Activated naive CD8-positive, alpha-beta T cell treated with anti-CD3 and anti-CD28 coated beads for 36 hours (primary cell): ENCODE measurements at places on chromosomes 16 and 17. TPM values are rescaled to one million over a fixed set of nuclear protein-coding genes. Genes with fewer than 3 reads are reported as not detected.

The C17orf67 gene
- total RNA-seq: 1.5 TPM

The LPO gene
- not detected for total RNA-seq

The TPSD1 gene
- total RNA-seq: not detected

The KRTAP2-3 gene
- not detected for total RNA-seq

The ETV4 gene
- 7.8 TPM for total RNA-seq

The IRX3 gene
- not detected for total RNA-seq

The ICAM2 gene
- total RNA-seq: 52.9 TPM

The CFAP119 gene
- 3.7 TPM for total RNA-seq

The CDC27 gene
- 128 TPM for total RNA-seq

The ZFP3 gene
- total RNA-seq: 2.4 TPM

The TMEM100 gene
- total RNA-seq: not detected

The CRYBA1 gene
- total RNA-seq: not detected

The RAB26 gene
- total RNA-seq: 0.26 TPM

The CCL3 gene
- total RNA-seq: 52.7 TPM

The TEDC2 gene
- 24.0 TPM for total RNA-seq

The TSPOAP1 gene
- total RNA-seq: 15.4 TPM

The CCL14 gene
- not detected for total RNA-seq

The SHCBP1 gene
- total RNA-seq: 39.5 TPM

The MYH1 gene
- total RNA-seq: not detected

The SCN4A gene
- total RNA-seq: 0.14 TPM

The CUEDC1 gene
- total RNA-seq: 0.14 TPM

The KIF2B gene
- total RNA-seq: not detected

The KRT12 gene
- total RNA-seq: not detected

The KCNJ16 gene
- total RNA-seq: not detected

The HBA1 gene
- not detected for total RNA-seq

The CRYM gene
- total RNA-seq: not detected

The BIRC5 gene
- total RNA-seq: 92.4 TPM

The NXPH3 gene
- 0.10 TPM for total RNA-seq

The RAMP2 gene
- not detected for total RNA-seq

The ADAM11 gene
- 0.10 TPM for total RNA-seq

The NTN1 gene
- total RNA-seq: 0.54 TPM

The HOXB2 gene
- total RNA-seq: 7.4 TPM

The ABCC11 gene
- total RNA-seq: 0.16 TPM

The KRTAP16-1 gene
- total RNA-seq: not detected

The RTN4RL1 gene
- 0.64 TPM for total RNA-seq

The CDH5 gene
- total RNA-seq: not detected

The PSMD7 gene
- 135 TPM for total RNA-seq

The GSG1L gene
- total RNA-seq: not detected

The OTOP3 gene
- total RNA-seq: not detected

The ERCC4 gene
- total RNA-seq: 16.3 TPM

The PRSS33 gene
- 0.54 TPM for total RNA-seq

The ADAMTS18 gene
- total RNA-seq: not detected

The FAM20A gene
- not detected for total RNA-seq

The BOLA2 gene
- total RNA-seq: 12.1 TPM

The ALDOC gene
- 85.8 TPM for total RNA-seq

The KCNAB3 gene
- 8.4 TPM for total RNA-seq

The ALOX15B gene
- total RNA-seq: 0.08 TPM

The SYNGR2 gene
- 126 TPM for total RNA-seq

The TEKT1 gene
- not detected for total RNA-seq

The PCGF2 gene
- 0.74 TPM for total RNA-seq

The NXN gene
- 0.48 TPM for total RNA-seq
